HuH-7 (cell line): ENCODE measurements at places on chromosomes 2 and 18.
A peak's percentile ranks its signal among the peaks of the same experiment; 100 is the strongest.

- DNase-seq = no peak
These were observed 45.3 kb upstream of the TANC1 start for GRCh38 chr2:158923180-158923594.

GRCh38 chr2:62787386-62787785 lies 81.9 kb downstream of the EHBP1 start:
- DNase-seq = no peak

GRCh38 chr2:36973320-36973719 lies 7.0 kb upstream of the STRN start:
- no peak for DNase-seq

- no peak for DNase-seq
These were observed 8.5 kb downstream of the CIAO1 start for GRCh38 chr2:96274355-96275056.

DNA sequence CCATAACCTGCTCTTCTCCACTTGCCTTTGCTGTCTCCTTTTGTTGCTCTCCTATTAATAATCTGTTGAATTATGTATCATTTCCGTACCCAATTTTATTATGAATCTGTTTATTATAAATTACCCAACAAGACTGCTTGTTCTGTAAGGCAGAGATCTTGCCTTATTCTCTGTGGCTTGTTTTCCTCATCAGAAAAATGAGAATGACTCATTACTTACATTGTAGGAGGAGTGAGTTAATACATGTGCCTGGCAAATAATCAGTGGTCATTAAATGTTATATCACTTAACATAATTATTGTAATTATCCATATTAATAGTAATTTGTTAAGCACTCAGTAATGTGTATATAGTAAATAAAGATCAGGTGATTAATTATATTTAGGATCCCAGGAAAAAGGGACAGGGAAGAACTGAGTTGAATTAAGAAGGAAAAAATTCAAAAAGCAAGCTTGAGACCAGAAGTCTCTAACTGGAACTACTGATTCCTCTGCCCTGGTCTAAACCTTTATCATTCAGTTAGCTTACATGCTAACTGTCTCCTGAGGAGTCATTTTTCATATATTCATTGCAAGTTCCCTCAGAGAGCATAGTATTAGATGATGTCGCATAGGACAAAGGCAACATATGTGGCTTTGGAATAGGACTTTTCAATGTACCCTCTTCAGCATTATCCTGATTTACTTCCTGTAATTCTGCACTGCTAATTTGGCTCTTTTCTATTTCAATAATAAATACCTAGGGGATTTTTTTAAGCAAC lies 335.7 kb downstream of the GALNT13 start:
- DNase-seq = no peak

GRCh38 chr2:120472891-120473309 lies 127.0 kb downstream of the INHBB start:
- no peak for DNase-seq

GRCh38 chr2:230974096-230974913 lies 21.6 kb upstream of the SPATA3 start:
- DNase-seq = no peak

GRCh38 chr2:119240311-119241204 lies 16.9 kb downstream of the STEAP3 start:
- DNase-seq = peak; percentile 71

GRCh38 chr2:233758849-233759248 lies 1.2 kb upstream of the UGT1A1 start:
- no peak for DNase-seq

DNA sequence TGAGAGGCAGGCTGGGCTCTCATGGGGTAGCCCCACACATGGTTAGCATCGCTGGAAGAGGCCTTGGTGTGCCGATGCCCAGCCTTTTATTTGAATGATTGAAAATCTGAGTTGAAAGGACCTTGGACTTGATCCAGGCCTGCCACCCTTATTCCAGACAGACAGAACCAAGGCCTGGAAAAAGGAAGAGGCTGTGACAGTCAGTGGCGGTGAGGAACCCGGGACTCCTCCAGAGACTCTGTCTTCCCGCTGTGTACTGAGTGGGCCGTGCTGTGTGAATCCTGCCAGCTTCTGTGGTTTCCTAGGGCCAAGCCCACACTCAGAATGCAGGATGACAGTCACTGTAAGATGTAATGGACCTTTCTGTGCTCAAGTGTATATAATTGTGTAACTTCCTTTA lies 218.5 kb downstream of the LDLRAD4 start:
- DNase-seq = no peak

- DNase-seq = no peak
These were observed 485.1 kb upstream of the CDH7 start for GRCh38 chr18:65265761-65266160.

GRCh38 chr18:75057169-75057960 lies 151.6 kb downstream of the PTGR3 start:
- peak; percentile 34 for DNase-seq

DNA sequence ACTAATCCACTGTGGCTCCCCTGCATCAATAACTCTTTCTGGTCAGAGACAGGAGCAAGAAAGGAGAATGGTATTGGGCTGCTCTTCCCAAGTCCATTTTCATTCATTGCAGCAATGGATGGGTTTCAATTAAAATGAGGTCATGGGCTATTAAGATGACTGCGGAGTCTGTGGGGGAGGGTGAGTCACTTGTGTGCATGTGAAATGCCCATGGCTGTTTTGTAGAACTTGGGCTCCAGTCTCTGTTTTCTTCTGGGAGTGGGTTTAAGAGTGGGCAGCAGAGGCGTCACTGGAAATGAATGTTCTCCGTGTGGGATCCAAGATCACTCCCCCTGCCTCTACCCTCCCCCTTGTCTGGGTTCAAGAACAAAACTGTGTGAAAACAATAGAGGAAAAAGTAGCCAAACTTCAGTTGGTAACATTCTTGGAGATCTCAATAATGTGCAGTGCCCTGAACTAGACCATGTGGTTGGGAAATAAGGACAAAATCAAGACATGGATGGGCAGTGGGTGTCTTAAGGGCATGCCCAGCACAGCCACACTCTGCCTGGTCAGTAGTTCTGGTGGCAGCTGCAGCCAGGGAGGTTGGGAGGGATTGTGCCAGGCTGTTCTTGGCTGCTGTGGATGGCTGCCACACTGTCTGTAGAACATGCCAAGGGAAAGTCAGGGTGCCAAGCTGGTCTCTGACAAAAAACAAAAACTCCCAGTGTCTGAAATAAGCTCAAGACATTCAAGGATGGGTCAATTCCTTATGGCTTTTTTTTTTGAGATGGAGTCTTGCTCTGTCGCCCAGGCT lies 68.2 kb upstream of the CXCR4 start:
- no peak for DNase-seq

DNA sequence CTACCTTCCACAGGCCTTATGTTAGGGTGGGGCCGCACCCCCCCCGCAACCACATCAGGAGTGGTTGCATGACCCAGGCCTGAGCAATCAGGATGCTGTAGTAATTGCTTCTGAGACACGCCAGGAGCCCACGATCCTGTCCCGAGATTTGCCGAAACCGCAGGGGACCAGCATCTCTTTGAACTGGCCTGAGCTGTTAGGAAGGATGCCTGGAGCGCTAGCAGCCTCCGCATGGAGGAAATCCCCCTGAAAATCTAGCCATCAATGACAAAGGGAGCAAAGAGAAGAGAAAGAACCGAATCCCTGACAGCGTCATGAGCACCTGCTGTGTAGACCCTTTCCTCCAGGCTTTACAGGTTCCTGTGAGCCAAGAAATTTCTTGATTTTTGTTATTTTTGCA lies 8.7 kb upstream of the TEX44 start:
- DNase-seq = no peak

GRCh38 chr2:70728128-70728527 lies 39.9 kb downstream of the ADD2 start:
- no peak for DNase-seq

DNA sequence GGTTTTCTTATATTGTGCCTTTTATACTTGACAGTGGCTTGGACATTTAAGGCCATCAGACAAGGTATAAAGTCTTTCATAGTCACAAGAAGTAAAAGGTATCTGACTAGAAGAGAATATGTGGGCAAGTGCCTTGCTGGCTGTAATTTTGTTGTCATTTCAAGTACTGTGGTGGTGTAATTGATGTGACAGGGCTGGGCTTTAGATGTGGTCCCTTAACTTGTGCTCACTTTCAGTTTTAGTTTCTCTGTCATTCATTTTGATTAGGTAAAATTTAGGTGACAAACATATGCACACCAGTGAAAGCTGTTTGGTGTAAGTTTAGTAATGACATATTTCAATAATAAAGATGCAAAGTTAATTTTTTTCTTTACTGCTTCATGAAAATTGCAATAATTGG lies 31.2 kb upstream of the TBR1 start:
- DNase-seq = no peak

- no peak for DNase-seq
These were observed 39.7 kb downstream of the DHX57 start for GRCh38 chr2:38835990-38836389.

GRCh38 chr2:235468978-235469655 lies 24.7 kb upstream of the AGAP1 start:
- DNase-seq = no peak

- no peak for DNase-seq
These were observed 605 bp downstream of the WNT6 start for GRCh38 chr2:218859988-218860831.

GRCh38 chr2:7480431-7480830 lies 563.2 kb downstream of the RNF144A start:
- DNase-seq = no peak

GRCh38 chr18:36942264-36942663 lies 113.3 kb downstream of the KIAA1328 start:
- peak; percentile 8 for DNase-seq

DNA sequence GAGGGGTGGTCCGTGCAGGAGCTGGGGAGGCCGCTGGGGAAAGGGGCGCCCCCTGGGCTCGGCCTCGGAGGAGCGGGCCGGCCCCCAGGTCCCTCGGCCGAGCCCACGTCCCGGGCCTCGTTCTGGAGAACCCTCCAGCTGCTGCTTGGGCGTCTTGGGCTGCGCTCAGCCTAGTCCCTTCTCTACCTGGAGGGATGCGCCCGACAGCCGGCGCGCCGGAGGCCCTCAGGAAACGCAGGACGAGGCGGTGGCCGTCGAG lies 293 bp upstream of the D2HGDH start:
- no peak for DNase-seq

- DNase-seq = no peak
These were observed 68.3 kb upstream of the PPM1B start for GRCh38 chr2:44100351-44100750.

DNA sequence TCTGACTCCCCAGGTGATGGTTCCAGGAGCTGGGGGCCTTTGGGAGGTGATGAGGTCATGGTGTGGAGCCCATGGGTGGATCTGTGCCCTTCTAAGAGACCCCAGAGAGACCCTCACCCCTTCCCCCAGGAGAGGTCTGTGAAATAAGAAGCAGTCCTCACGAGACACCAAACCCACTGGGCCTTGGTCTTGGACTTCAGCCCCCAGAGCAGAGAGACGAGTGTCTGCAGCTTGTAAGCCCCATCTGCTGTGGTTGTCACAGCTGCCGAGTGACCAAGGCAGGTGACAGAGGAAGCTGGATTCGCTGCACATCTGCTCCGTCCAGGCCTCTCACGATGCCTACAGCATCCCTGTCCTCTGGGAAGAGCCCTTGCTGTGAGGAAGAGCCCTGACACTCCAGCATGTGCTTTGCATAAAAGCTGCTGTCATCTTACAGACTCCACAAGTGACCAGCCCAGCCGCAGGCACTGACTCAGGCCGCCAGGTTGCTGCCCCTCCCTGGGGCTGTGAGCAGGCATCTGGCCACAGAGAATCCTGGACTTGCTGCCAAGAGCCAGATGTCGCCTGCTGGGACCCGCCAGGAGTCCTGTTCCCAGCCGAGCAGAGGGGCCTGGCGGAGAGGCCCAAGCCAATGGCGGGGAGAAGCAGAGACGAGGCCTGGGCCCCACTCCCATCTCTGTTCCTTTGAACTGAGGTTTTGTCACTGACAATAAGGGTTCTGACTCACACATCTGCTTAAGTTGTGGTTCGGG lies 150.8 kb downstream of the PXDN start:
- DNase-seq = no peak

DNA sequence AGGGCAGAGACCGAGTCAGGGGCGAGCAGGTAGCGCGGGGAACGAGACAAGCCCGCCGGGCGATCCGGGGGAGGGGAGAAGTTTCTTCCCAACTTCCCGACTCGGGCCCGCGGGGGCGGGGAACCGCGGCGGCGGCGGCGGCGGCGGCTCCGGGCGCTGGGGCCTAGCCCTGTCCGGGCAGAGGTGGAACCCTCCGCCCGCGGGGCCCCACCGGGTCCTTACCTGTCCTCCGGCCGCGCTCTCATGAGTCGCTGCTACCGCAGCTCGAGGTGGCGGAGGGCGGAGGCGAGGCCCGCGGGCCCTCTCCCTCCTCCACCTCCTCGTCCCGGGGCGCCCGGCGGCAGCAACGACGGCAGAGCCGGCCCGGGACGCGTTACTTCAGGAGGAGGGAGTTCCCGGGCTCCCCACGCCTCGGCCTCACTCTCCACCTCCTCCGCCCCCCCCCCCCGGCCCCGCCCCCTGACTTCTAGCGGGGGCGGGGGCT lies at the start of gene YES1:
Gene YES1 (minus strand): TSS at position 351 of the 484 bp plus-strand sequence. CDS start 55,415 bp downstream, outside the sequence.
- no peak for DNase-seq

DNA sequence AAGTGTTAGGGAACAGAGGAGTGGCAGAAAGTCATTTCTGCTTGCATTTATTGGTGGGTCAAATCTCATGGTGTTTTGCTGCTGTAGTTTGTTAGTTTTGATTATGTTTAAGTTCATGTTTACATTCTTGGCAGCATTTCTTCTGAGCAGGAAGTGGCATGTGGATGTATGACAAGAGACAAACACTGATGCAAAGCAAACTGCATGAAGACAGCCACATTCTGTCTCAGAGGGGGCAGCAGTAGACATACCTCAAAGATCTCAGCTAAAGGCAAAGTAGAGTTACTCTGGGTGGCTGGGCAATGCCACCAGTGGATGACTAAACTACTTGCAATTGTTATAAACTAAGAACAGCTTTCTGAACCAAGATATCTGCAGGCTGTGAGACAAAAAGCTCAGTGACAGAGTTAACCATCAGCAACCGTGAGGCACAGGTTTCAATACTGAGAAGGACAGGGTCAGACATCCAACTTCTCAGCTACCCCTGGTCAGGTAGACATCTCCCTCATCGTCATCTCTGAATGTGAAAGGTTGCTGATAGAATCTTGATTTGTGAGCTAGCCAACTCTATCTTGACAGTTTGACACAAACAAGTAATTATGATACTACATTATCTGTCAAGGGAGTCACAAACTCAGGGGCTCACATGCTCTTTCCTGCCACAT lies 16.4 kb downstream of the GALNT3 start:
- DNase-seq = no peak

DNA sequence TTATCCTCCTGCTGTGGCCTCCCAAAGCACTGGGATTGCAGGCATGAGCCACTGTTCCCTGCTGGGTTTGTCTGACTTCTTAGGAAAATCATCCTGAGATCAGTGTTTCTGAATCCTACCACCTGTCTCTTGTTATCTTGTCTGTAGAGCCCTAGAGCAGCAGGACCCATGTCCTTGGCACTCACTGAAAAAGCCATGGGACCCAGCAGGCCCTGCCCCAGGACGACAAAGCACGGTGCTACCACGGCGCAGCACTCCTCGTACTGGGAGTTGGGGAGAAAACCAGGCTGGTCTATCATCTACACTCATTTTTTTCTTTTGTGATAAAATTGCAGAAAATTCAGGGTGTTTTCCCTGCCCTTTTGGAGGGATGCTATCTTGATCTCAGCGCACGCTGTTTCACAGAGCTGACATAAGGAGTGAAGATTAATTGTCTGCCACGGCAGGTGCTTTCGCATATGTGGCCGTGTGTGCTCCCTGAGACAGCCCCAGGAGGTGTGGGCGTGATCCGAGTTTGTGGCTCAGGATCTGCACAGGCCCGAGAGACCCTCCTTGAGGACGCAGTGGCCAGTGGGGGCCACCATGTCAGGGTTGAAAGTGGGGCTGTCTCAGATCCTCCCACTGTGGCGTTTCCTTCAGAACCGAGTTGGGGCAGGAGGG lies 179.1 kb downstream of the LDLRAD4 start:
- no peak for DNase-seq
